ENCODE measurements at places on chromosomes 3 and 15.

DNA sequence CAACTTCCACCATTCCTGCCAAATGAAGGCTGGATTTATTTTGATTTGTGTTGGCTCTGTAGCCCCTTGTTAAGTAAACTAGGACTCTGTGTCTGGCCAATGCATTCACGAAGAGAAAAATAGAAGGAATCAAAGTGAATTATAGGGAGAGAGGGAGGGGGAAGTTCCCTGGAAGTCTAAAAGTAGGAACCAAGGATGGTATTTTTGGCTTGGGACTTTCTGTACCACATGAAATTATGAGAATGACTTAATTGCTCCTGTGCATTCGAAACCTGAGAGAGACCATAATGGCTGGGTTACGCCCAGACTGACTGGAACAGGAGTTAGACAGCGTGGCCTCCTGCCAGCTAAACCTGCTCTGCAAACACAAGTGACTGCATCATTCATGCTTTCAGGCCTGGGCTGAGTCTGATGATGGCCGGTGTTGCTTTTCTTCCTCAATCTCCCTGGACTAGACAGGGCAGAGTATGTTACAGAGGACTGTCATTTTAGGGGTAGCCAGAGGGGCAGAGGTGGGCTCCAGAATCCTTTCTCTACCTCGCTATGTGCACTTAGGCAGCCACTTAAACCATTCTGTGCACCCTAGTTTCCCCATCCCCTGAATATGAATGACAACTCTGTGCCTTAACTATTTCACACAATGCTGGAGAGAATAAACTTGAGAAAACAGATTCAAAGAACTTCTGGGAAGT, 58.9 kb downstream of the MYO1E start:
- no peak for DNase-seq

GRCh38 chr3:101518421-101518871, 5.4 kb upstream of the SENP7 start:
- DNase-seq, result no peak

- no peak for DNase-seq
These were observed 212.9 kb upstream of the CMC1 start for GRCh38 chr3:28028554-28028953.

- DNase-seq, result no peak
These were observed 119.7 kb downstream of the SNRK start for GRCh38 chr3:43405888-43406642.

- DNase-seq, result no peak
These were observed 43.6 kb upstream of the COL6A6 start for GRCh38 chr3:130473416-130473815.

- no peak for DNase-seq
These were observed 167.4 kb upstream of the LPP start for GRCh38 chr3:187986514-187986934.

DNA sequence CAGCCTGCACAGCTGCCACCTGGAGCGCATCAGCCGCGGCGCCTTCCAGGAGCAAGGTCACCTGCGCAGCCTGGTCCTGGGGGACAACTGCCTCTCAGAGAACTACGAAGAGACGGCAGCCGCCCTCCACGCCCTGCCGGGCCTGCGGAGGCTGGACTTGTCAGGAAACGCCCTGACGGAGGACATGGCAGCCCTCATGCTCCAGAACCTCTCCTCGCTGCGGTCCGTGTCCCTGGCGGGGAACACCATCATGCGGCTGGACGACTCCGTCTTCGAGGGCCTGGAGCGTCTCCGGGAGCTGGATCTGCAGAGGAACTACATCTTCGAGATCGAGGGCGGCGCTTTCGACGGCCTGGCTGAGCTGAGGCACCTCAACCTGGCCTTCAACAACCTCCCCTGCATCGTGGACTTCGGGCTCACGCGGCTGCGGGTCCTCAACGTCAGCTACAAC, 20.4 kb downstream of the NRROS start:
- no peak for DNase-seq

DNA sequence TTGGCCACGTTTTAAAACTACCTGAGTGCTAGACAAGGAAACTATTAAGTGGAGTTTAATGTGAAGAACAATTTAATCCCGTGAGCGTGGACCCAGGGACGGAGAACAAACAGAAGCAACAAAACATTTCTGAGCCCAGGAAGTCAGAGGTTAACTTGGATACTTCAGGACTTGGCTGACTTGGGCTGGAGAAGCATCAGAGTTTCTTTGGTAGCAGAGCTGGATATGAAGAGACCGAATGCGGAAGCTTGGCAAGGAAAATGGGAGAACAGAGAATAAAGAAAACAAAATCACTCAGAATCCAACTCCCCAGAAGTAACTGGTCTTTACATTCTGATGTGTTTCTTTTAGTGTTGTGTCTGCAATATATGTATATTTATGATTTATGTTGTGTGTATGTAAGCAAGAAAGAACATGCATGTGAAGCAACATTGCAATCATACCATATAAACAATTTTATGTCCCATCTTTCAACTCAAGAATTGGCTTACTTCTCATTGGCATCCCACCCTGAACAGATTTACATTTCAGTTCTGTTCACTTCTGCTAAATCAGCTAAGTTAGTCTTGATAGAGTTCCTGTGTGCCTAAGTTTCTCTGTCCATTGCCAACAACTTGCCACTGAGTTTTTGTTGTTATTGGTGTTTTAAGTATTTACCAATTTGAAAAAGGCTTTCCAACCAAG, 17.2 kb upstream of the PLOD2 start:
- no peak for DNase-seq

GRCh38 chr3:183490653-183491052, 62.2 kb upstream of the MCF2L2 start:
- no peak for DNase-seq

DNA sequence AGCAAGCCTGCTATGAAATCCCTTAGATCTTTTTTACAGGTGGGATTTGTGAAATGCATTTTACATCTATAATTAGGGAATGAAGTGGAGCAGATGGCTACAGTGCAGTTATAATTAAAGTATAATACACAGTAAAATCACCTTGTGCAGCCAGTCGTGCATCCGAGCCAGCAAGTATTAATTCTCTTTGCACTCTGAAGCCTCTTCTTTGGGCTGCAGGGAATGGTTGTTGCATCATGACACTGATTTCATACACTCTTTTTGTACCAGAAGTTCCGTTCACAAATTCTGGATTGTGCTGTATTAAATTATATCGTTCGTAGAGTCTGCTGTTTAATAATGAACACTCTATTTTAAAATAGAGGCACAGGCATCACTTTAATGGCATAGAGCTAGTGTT, 28.7 kb upstream of the TP63 start:
- DNase-seq, result no peak

GRCh38 chr15:97126553-97127233, 796.2 kb downstream of the NR2F2 start:
- DNase-seq, result no peak

DNA sequence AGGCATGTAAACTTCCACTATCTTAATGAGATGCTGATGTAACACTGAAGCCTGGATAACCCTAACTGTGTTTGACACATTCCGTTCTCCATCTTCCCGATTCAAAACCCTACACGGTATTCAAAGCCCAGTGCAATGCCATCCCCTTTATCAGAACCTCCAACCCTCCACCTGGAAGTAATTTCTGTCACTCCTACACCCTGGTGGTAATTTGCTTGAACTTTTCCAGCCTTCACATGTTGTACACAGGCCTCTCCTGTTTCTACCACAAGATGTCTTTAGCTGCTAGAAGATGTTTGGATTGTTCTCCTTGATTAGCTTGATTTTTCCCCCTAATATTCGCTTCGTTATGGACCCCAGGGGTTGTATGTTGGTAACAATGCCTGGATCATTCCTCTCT, 208.9 kb downstream of the CHST2 start:
- no peak for DNase-seq

- no peak for DNase-seq
These were observed 67.4 kb upstream of the FNDC3B start for GRCh38 chr3:171971919-171972514.

GRCh38 chr15:53962646-53963561, 15.3 kb upstream of the UNC13C start:
- DNase-seq, result peak; percentile 18

DNA sequence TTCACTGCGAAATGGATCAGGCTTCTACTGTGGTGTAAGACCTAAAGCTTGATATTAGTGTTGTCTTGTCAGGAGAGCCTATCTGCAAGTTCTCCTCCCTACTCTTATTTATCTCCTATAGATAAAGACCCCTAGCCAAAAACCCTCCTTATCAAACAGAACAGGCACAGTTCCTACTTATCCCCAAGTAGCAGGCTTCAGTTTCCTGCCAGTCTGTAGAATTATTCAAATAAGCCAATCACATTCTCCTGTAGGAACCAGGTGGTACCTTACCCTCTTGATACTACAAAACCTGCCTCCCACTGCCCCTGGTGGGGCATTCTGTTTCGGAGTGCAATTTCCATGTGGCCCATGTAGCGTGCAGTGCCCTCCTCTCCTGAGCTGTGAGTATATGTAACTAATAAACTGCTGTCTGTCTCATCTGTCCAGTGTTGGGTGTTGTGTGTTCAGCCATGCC, 28.7 kb downstream of the HDGFL3 start:
- no peak for DNase-seq

DNA sequence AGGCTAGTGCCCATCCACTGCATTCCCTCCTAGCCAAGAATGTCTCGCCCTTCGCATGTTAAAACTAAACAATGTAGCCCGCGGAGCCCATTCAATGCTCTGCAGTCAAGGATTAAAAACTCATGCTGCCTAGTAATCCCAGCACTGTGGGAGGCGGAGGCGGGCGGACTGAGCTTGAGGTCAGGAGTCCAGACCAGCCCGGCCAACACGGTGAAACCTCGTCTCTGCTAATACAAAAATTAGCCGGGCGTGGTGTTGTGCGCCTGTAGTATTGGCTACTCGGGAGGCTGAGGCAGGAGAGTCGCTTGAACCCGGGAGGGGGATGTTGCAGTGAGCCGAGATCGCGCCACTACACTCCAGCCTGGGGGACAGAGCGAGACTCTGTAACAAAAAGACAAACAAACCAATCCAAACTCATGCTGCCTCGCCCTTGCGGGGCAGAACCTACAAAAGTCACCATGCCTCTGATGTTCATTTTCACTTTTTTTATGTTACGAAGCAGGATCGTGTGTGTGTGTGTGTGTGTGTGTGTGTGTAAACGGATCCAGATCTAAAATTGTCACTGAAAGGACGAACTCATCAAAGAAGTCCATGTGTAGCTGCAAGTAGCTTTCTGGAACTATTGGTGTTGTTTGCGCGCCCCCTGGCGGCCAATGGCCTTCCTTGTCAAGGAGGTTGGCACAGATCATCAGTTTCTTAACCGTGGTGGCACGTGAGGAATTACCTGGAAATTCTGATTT, 54.8 kb upstream of the SPESP1 start:
- peak; percentile 81 for DNase-seq

DNA sequence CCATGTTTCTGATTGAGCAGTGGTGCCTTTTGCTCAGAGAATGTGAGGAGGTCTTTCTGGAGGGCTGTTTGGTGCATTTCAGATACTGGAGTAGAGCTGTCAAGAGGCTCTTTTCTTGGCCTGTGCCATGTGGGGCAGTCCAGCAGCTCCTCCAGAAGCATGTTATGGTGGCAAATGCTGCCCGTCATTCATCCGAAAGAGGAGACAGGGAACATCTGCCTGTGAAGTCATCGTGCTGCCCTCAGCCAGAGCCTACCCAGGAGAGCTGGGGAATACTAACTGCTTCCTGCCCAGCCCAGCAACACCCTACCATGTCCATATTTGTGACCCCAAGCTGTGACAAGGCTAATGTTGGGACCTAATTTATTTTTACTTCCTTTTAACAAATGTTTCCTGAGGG, 82.2 kb upstream of the SLC6A6 start:
- DNase-seq, result no peak

GRCh38 chr15:63457379-63457778, 47.0 kb upstream of the USP3 start:
- DNase-seq, result no peak

DNA sequence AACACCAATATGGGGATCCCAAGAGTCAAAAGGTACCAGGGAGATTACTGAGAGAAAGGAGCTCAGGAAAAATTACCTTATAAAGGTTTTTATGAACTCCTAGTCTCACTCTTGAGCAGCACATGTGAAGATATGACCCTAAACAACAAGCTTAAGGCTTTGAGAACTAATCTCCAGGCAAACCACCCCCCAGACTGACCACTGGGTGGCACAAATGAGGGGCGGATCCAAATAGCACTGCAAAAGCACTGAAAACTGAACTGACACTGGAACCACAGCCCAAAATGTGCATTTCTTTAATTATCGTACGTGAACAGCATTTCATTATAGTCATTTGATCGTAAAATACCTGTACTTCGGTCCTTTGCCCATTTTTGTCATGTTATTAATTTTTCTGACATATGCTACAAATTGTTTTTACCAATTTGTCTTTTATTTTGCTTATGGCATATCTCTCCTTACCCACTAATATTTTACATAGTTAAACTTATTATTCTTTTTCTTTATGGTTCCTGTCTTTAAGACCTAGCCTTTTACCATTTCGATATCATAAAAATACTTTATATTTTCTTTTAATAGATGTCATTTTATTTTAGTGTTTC, 31.5 kb upstream of the TFDP2 start:
- DNase-seq, result peak; percentile 14
